Sigmoid colon (tissue), 7 donors: ENCODE measurements at places on chromosomes 5 and 9. TPM values are rescaled to one million over a fixed set of nuclear protein-coding genes. Genes with fewer than 3 reads are reported as not detected.

SLC36A3 gene
- not detected for total RNA-seq

FREM1 gene
- 12.2 TPM for total RNA-seq

FOXD4L3 gene
- total RNA-seq, result not detected

ZNF618 gene
- total RNA-seq, result 2.3 TPM

ENDOG gene
- 5.9 TPM for total RNA-seq

- DNase-seq, result peak; percentile 72
These were observed 100.4 kb upstream of the CLINT1 start for GRCh38 chr5:157959370-157959769.

- DNase-seq, result no peak
These were observed 112.7 kb downstream of the OSTF1 start for GRCh38 chr9:75200892-75201470.

- DNase-seq, result no peak
These were observed 34.5 kb upstream of the TJP2 start for GRCh38 chr9:69139596-69139995.
